ENCODE measurements at places on chromosomes 12 and 14.
A peak's percentile ranks its signal among the peaks of the same experiment; 100 is the strongest.

GRCh38 chr12:47818467-47819137, 1.1 kb downstream of the HDAC7 start:
- DNase-seq = no peak

DNA sequence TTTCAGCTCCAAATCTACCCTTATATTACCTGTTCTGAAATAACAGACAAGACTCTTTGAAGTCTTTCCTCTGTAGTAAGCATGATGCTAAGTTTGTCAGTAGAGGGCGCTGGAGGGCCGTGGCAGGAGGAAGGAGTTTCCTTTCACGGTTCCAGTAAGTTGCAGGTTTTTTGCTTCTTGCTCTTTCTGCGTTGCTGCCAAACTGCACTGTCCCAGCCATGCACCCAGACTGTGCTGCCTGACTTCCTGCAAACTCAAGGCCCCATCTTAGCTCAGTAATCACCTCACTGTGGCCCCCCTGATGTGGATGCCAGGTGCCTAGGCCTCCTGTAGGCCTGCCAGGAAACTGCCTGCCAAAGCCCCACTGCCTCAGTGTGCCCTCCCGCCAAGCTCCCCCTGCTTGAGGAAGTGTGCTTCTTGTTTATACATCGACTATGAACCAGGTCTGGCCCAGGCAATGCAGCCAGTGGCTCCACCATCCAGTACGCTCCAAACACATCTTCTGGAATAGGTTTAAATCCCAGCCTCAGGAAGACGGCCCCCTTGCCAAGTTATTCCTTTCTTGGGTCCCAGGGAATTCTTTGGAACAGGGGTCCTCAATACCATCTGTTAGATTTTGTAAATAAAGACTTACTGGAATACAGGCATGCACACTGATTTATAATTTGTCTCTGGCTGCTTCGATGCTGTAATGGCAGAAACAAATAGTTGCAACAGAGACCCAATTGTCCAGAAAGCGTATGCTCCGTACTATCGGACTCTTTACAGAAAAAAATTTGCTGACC, 193.7 kb upstream of the LRIG3 start:
- DNase-seq = peak; percentile 45

- DNase-seq = peak; percentile 84
Measured at GRCh38 chr12:44876544-44877410, 662 bp upstream of the NELL2 start.

GRCh38 chr12:92297405-92297804, 151.8 kb upstream of the BTG1 start:
- DNase-seq = no peak

DNA sequence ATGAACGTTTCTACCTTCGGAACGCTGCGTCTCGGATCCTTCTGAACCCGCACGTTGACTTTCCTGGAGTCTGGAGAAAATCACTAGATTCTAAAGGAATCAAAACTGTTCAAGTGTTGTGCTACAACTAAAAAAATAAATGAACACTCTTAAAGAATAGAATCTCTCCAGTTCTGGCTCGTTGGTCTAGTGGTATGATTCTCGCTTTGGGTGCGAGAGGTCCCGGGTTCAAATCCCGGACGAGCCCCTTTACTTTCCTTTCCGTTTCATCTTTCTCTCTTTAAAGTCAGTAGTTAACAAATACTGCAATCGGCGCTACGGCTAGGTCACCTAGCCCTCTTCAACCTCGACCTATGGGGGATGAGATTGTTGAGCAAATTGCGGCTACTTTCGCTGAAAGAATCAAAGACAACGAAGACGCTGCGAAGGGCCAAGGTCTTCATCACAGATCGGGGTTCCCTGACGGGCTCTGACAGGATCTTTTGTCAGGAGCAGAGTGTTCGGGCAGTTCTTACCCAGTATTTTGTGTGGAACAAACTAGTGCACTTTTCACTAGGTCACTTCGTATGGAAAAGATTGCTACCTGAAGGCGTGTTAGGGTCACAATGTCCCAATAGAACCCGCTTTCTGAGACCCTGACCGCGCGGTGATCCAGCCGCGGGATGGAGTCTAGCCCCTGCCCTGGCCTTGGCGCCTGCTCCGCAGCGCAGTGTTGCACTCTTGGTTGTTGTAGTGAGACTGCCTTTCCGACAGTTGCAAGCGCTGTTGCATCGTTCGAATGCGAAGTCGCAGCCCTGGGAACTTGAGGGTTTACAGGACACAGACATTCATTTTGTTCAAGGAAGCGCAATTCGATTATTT, 8.4 kb downstream of the OR6S1 start:
- DNase-seq = peak; percentile 79

GRCh38 chr12:129211862-129212630, 358.8 kb downstream of the GLT1D1 start:
- DNase-seq = no peak

DNA sequence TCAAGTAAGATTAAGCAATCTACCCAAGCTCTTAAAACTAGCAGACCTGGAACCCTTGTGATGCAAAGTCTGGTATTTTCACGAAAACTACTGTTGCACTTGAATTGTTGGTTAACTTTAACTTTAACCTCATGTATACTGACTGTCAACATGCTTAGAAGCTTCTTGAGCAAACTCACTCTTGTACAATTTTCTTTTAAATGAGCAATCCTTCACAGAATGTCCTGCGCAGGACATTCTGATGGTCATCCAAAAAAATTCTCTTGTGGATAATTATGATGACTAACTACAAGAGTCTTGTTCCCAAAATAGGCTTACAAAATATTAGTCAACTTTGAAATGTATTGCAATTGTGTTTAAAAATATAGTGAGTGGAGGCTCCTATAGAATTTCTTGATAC, 54.0 kb upstream of the PDE3A start:
- no peak for DNase-seq

- DNase-seq = no peak
Measured at GRCh38 chr12:56188131-56188777, 1.0 kb downstream of the SMARCC2 start.

DNA sequence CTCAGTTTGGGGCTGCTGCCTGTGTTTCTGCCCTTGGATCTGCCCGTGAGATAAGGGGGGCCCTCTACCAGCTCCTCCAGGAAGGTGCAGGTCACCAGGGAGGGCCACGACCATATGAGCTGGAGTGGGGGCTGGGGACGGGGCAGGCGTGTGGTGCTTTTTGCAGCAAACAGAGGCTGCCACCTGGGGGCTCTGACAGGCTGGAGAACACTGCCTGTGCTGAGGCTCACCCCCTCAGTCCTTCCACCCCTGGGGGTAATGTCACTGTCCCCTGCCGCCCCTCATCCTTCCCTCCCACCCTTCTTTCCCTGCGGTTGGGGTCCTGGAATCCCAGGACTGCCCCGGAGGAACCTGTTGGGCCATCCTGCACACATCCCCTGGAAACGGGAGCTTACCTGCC, 3.2 kb downstream of the PLD4 start:
- DNase-seq = no peak

GRCh38 chr12:75840994-75841355, 190.6 kb downstream of the PHLDA1 start:
- no peak for DNase-seq

DNA sequence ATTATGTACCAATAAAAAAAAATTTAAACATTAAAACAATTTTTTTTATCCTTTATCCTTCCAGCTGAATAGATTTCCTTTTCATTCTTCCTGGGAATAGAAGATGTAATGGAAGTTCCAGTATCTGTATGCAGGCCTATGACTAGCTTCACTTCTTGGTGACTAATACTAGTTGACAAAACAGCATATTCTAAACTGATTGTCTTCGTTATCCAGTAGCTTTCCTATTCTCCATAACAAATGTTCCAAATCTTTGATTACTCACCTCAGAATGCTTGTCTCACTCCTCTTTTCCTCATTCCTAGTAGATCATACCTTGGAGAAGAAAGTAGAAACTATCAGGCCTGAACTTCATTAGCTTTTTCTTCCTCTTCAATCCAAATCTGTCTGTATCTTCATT, 70.7 kb downstream of the PLEKHA5 start:
- DNase-seq = no peak

DNA sequence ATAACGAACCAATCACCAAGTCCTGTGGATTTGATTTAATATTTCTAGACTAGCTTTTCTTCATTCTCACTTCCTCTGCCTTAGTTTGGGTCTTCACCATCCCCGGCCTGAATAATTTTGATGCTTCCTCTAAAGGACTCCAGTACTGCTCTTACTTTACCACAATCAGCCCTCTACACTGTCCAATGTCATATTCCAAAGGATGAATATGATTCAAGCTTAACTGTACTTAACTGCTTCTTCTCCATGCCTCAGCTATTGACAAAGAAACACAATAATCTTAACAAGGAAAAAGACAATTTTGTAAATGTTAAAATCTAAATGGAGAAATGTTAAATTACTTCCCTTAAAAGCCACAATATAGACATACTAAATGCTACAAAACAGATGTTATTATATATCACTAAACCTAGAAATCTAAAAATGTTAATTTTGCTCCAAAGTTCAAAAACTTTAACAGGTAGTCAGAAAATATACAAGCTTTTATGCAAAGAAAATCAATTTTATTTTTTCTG, 70.2 kb downstream of the STXBP6 start:
- no peak for DNase-seq
